NCI-H1436 (cell line): ENCODE measurements at places on chromosomes 2 and 18.
A peak's percentile ranks its signal among the peaks of the same experiment; 100 is the strongest.

DNA sequence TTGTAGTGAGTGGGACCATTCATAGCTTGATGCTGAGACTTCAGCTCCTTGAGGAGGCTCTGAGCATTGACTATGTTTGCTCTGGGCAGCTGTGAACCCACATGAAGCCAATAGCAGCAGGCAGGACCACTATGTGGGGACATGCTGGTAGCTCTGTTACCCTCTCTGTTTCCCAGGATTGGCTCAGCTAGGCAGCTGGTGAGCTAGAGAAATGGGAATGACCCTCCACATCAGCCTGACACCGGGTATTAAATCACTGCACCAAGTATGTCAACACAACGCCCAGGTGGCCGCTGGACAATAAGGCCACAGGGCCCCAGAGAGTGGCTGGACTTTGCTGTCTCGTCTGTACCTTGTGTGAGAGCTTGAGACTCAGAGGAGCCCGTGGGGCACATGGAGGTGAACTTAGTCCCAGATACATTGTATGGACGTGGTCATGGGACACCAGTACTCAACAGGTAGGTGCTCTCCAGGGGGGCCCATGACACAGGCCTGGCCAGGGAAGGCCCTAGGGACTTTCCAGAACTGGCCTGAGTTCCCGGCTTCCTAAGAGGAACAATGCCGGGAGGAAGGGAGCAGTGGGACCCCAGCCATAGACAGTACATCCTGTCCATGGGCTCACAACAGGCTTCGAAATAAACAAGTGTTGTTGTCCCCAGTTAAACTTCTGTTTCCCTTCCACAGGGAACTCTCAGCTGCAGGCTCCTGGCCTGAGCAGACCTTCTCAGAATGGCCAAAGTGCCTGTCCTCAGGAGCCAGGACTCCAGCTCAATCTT lies 35.2 kb downstream of the HS1BP3 start:
- no peak for DNase-seq

DNA sequence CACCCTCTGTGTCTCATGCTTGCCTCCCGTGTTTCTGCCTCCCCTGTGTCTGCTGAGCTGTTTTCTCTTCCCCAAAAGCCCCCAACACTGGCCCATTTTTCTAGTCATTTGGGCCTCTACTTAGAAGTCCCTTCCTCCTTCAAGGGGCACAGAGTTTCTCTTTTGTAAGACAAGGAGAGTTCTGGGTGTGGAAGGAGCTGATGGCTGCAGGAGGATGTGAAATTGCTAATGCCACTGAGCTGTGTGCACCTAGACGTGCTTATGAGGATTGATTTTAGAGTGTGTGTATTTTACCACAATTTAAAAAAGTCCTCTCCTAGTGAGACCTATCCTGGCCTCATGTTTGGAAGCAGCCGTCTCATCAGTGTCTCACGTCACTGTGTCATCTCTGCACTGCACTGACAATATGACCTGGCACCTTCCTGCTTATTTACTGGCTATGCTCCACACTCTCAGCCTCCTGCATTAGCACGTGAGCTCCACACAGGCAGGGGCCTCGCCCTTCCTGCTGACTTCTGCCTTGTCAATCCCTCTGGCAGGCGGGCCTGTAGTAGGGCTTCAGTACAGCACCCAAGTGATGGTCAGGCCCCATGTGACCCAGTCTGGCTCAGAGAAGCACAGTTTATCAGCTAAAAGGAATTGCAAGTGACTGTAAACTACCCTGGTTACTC lies 8.0 kb upstream of the MBP start:
- no peak for DNase-seq

DNA sequence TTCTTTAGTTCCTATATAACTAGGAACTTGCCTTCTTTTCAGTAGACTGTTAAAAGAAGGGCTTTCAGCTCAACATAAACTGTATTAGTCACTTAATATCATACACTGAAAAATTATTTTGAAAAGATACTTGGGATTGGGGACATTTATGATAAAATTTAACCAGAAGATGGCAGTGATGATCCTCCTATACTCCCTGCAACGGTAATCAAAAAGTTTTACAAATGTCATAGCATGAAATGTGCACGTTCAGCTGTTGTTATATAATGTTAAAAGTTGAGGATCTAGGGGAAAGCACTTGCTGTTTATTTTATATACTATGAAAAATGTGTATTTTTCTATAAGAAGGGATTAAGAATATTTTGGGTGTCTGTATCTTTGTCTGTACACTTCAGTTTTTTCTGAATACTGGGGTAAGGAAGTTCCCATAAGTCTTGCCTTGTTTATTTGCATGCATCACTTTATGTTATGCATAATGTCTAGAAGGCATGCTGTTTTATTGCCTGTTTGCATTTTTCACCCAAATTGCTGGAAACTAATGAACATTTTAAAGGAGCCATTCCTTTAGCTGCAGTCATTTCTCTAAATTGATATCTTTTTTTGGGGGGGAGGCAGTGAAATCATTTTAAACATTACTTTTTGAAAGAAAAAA lies 19.0 kb downstream of the DYNC1I2 start:
- peak; percentile 5 for DNase-seq

GRCh38 chr18:46678785-46679399 lies 21.9 kb upstream of the LOXHD1 start:
- DNase-seq = no peak

DNA sequence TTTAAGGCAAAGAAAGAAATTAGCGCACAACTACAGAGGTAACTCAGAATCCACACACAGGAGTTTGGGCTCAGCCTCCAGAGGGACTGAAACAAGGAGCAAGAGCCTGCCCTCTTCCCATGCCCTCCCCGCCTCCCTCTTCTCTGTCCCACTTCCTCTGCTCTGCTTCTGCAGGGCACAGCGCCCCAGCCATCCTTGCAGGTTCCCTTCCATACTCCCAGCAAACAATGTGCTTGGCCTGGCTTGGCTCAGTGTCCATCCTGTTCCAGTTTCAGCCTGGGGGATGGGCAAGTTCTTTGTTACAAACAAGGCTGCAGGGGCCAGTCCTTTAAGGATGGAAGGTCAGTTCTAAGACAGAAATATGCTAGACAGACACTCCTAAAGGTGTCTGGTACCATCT lies 133.5 kb downstream of the CDH20 start:
- DNase-seq = no peak

DNA sequence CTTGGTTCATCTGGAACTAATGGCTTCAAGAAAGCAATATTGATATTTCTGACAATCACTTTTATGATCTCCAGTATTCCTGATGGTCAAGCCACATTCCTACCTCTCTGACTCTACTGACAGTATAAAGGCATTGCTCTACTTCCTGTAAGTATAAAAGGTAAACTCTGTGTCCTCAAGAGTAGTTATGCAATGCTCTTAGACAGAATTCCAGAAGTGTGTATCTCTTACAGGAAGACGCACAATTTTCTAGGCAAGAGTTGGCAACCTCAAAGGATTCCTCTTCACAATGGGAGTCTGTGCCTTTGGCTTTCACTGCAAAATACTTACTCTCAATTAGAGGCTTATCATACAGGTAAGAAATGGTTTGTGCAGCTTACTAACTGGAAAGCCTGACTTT lies 100.1 kb downstream of the THADA start:
- no peak for DNase-seq

GRCh38 chr2:172329416-172329773 lies 98.0 kb upstream of the ITGA6 start:
- DNase-seq = no peak

DNA sequence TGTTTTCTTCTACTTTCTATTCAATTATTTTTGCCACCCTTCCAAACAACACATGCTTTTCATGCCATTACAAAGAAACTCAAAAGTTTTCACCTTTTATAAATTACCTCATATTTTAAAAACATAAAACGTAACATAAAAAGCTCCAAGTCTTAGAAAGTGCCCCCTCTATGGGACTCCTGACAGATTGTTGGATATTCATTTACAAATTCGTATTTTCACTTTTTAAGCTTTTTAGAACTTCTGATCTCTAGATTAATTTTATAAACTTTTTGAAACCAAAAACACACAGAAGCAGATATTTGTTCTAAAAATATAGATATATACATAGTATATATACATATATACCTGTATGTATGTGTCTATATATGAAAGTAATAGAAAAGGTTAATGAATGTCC lies 1.5 kb downstream of the COL5A2 start:
- no peak for DNase-seq

DNA sequence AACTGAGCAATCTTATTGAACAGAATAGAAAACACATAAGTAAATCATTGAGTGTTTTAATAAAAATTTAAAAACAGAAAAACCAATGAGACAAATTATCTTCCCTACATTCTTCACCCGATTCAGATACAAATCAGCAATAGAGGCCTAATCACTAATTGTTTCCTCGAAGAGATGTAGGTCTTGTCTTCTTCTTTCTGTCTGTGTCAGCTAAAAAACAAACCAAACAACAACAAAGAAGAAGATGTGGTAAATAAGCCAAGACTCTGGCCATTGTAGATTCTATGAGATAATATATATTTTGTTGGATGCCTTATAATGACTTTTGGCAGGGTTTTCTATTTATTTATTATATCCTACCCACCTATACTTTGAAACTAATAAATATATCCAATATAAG lies 200.9 kb upstream of the FSIP2 start:
- no peak for DNase-seq

GRCh38 chr2:125983364-125983763 lies 672.6 kb upstream of the GYPC start:
- no peak for DNase-seq

DNA sequence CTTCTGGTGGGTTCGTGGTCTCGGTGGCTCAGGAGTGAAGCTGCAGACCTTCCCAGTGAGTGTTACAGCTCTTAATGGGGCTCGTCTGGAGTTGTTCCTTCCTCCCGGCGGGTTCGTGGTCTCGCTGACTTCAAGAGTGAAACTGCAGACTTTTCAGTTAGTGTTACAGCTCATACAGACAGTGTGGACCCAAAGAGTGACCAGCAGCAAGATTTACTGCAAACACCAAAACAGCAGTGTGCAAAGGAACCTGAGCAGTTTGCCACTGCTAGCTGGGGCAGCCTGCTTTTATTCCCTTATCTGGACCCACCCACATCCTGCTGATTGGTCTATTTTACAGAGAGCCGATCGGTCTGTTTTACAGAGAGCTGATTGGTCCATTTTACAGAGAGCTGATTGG lies 55.6 kb downstream of the CHRNA1 start:
- no peak for DNase-seq

DNA sequence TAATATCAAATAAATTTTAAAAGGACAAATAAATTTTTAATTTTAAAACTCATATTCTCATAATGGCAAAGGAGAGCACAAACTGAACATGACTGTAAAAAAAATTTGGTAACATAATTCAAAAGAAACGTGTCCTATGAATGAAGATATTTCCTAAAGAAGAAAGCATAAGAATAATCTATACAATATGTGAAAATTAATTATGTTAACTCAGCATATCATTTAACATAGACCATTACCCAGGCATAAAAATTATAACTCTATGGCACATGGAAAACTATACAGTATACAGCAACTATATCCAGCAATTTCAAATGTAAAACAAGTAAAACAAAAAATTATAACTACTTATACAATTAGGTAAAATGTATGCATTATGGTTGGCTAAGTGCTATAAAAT lies 288.1 kb downstream of the SUCLG1 start:
- no peak for DNase-seq

- no peak for DNase-seq
Measured at GRCh38 chr2:201830666-201831065, 24.3 kb downstream of the CDK15 start.

- DNase-seq = no peak
Measured at GRCh38 chr2:204663816-204664425, 118.6 kb downstream of the PARD3B start.

DNA sequence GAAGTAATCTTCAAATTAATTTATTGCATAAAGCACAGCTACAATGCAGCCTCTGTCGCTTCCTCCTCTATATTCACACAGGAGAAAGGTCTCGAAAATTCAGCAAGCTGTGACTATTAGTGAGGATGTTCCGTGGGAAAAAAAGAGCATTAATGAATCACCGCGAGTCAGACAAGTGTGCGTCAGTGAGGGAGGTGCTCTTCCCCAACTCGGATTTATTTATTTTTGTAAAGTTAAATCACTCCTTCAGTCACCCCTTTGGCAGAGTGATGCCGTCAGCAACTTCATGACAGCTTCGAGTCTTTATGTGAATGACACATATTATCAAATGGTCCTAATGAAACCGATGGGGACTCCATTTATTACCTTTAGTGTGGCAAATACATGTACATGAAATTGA lies 648.9 kb upstream of the SALL3 start:
- DNase-seq = no peak

- DNase-seq = no peak
Measured at GRCh38 chr2:18930971-18931370, 341.6 kb upstream of the NT5C1B start.

- no peak for DNase-seq
Measured at GRCh38 chr2:128386066-128386465, 67.4 kb upstream of the HS6ST1 start.

- DNase-seq = no peak
Measured at GRCh38 chr18:62165583-62165982, 21.3 kb downstream of the PIGN start.

- no peak for DNase-seq
Measured at GRCh38 chr18:49247781-49248180, 212.7 kb downstream of the DYM start.

DNA sequence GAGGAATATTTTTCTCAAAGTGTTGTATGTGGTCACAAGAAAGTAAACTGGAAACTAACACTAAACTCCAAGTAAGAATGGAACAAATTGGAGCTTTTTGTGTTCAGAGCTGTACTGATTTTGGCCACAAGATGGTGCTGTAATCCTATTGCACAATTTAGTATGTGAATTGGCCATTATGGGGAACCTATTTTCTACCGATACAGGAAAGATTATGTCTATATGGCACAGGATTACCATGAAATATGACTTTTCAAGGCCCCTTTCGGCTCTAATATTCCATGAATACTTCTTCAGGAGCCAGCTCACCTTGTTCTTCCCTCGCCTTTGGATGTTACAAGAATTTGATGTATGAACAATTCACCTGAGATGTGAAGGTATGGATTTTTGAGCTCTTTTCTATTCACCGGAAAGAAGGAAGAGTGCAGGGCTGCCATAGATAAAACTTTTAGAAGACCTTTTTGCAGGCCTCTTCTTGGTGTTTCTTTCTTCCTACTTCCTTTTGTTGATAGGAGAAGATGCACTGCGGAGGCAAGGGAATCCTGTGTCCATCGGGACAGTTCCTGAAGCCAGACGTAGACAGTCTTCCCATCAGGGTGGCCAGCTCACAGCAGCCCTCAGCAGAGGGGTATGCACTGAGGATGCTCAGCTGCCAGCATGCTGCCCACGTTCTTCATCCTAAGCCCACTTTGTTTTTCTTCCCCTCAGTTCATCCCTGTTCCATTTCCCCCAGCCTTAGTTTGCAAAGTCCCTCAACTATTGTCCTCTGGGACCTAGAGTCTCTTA lies 13.3 kb downstream of the MRPL44 start:
- peak; percentile 32 for DNase-seq

- DNase-seq = no peak
Measured at GRCh38 chr2:43426305-43427031, 169.4 kb downstream of the THADA start.
